ENCODE measurements at places on chromosomes 4 and X. TPM values are rescaled to one million over a fixed set of nuclear protein-coding genes. Genes with fewer than 3 reads are reported as not detected.

The STAP1 gene
- total RNA-seq, result 0.52 TPM

The MAGEA8 gene
- total RNA-seq, result not detected

The TRIM60 gene
- total RNA-seq, result not detected

DNA sequence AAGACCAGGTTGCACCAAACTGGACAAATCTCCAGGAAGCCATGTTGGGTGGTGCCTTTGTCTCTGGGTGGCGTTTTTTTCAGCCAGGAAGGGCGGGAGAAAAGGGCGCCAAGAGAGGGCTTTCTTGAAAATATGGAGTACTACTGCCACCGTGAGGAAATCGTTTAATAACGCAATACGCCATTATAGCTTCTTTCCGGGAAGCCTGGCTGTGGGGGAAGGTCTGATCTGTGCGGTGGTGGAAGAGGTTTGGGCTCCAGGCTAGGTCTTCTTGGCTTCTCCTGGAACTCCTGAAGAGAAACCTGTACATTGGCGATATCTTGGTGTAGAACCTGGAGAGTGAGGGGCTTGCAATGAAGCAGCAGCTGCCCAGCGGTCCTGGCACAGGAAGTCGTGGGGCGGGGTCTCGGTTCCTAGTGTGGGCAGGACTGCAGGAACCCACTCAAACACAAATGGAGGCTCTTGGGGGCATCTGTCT lies 202.7 kb downstream of the OR13H1 start:
- DNase-seq, result peak; percentile 91

- DNase-seq, result no peak
Measured at GRCh38 chr4:26344901-26345564, 24.2 kb downstream of the RBPJ start.

- DNase-seq, result no peak
Measured at GRCh38 chr4:581753-582361, 5.8 kb upstream of the TMEM271 start.

DNA sequence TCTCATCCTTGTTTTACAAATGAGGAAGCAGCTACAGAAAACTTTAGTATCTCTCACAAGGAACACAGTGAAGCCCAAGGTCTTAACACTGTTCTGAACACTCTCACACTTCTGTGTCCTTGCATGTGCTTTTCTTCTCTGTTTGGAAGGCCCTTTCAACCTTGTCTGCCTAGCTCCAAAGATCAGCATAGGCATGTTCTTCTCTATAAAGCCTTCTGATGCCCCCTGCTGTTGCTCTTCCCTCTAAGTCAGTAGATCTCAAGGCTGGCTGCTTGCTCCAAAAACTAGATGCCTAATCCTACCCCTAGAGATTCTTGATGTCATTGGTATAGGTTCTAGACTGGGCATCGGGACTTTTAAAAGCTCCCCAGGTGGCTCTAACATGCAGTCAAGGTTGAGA lies 5.9 kb downstream of the APOO start:
- peak; percentile 72 for DNase-seq

The PFKFB1 gene
- 0.32 TPM for total RNA-seq

- DNase-seq, result no peak
Measured at GRCh38 chrX:108664701-108665100, 71.7 kb downstream of the IRS4 start.

The MAGEA1 gene
- total RNA-seq, result not detected

The PCDH18 gene
- 8.8 TPM for total RNA-seq

The FAM50A gene
- 41.9 TPM for total RNA-seq

Measured in colonic mucosa (tissue), 4 donors.